NCI-H82 (cell line): ENCODE measurements at places on chromosomes 7 and 10.

GRCh38 chr10:86655596-86655995 is 1.2 kb downstream of the OPN4 start:
- no peak for DNase-seq

- DNase-seq = no peak
Observed at GRCh38 chr7:18861514-18862118, 255.8 kb downstream of the TWIST1 start.

- DNase-seq = no peak
Observed at GRCh38 chr10:1989090-1989489, 251.8 kb upstream of the ADARB2 start.

DNA sequence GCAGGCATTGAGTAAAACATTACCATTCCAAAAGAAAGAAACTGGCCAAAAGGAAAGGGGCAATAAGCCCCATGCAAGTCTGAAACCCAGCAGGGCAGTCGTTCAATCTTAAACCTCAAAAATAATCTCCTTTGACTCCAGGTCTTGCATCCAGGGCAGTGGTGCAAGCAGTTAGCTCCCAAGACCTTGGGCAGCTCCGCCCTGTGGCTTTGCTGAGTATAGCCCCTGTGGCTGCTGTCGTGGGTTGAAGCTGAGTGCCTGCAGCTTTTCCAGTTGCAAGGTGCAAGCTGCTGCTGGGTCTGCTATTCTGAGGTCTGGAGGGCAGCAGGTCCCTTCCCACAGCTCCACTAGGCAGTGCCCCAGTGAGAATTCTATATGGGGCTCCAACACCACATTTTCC is 580.1 kb upstream of the AUTS2 start:
- DNase-seq = peak; percentile 47

- no peak for DNase-seq
Observed at GRCh38 chr10:6953271-6953801, 373.3 kb upstream of the PRKCQ start.

GRCh38 chr7:94043299-94043698 is 39.1 kb upstream of the BET1 start:
- DNase-seq = no peak

GRCh38 chr7:116629051-116629463 is 42.9 kb upstream of the MET start:
- DNase-seq = no peak

DNA sequence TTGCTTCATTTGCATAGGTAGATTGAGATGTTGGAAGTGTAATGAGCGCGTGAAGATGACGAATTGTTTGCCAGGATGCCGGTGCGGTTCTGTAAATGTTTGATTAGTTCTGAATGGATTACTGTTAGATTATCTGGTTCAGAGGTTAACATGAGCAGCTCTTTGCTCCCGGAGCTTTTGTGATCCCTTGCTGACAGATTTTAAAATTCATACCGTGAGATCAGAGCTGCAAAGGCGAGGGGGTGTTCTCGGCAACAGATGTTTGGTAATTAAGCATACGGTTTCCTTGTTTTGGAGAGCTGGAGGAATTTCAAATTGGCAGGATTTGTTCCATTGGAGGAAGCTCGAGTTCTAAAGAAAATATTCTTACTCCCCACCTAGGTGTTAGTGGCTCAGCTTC is 237.8 kb upstream of the GPR26 start:
- peak; percentile 30 for DNase-seq
